ENCODE measurements at places on chromosomes 11 and 22.

DNA sequence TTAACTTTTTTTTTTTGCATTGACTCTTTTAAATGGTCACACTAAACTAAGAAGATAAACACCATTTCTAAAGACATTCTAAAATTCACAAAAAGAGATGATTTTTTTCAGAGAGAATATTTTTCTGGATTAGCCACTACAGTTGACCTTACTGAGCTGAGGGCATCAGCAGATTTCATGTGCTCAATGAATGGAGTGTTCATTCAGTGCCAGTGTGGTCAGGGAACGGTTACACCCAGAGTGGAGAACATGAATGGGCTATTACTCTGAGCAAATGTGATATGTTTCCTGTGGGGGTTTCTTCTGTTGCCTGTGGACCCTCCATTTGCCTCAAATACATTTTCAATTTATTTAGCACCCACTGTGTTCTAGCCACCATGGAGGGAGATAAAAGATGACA, 19.1 kb downstream of the PKNOX2 start:
- no peak for DNase-seq

DNA sequence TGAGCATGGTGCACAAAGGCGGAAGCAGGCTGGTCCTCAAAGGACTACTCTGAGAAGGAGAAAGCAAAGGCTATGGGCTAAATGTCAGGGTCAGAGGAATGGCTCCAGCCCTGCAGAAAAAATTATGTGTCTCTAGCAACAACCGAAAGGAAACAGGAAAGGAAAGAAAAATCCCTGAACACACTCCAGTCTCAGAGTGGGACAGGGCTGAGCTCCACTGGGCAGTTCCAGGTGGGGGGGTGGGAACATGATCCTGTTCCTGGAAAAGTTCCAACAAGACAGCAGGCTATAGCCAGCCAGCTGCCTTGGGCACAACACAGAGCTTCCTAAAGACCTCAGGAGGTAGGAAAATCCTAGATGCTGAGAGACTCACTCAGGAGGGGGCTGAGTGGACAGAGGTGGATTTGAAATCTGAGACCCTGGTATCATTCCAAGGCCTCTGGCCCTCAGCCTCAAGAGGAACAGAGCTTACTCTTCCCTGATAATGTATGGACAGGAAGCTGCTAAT, 1088.2 kb downstream of the TBC1D22A start:
- DNase-seq, result no peak

DNA sequence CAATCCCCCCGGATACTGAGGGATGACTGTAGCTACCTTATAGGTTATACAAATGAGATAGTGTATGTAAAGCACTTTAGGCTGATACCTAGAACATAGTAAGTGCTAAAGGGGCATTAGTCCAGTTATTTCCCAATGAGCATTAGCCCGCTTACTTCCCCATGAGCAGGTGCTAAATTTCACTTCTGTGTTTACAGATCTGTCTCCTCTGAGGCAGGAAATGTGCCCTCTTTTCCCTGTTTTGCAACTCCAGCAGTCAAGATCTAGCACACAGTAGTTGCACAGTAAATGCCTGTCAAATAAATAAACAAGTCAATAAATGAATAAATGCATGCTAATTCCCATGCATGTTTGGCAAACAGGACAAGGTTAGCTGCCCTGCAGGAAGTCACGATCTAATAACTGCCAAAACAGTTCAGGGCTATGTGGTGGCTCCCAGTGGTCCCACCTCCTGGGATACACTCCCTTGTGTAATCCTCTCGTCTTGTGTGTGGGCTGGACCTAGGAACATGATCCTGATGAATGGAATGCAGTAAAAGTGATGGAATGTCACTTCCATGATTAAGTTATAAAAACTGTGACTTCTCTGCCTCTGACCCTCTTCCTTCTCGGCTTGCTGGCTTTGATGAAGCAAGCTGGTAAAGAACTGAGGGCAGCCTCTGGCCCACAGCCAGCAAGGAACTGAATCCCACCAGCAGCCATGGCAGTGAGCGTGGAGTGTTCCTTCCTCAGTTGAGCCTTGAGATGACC, 459.0 kb downstream of the SOX6 start:
- no peak for DNase-seq

- no peak for DNase-seq
These were observed 53.9 kb upstream of the TSKU start for GRCh38 chr11:76729214-76729613.

GRCh38 chr11:68409748-68410344, 50.7 kb upstream of the PPP6R3 start:
- DNase-seq, result no peak

GRCh38 chr11:64430645-64431044, 71.7 kb downstream of the RPS6KA4 start:
- DNase-seq, result no peak

GRCh38 chr22:32731372-32731771, 70.1 kb upstream of the TIMP3 start:
- DNase-seq, result no peak

DNA sequence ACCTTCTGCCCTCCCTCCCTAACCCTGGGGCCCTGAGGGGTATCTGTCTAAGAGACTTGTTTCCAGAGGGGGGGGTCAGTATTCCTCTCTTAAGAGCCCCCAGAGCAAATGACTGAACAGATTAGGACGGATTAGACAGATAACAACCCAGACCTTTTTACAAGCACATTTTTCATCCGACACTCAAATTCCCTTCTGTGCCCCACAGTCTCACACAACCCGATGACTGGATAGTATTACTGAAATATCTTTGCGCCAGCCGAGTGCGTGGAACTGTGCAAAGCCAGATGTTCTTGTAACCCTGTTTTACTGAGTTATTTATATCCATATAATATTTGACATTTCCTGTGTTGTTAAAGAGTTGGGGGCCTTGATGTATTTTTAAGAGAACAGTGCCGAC, 30.9 kb upstream of the FLI1 start:
- no peak for DNase-seq

- DNase-seq, result peak; percentile 89
These were observed 11.4 kb downstream of the IGSF9B start for GRCh38 chr11:133945087-133945974.

- no peak for DNase-seq
These were observed 22.8 kb downstream of the PICALM start for GRCh38 chr11:86046116-86046515.

GRCh38 chr11:128701086-128701485, 7.2 kb downstream of the FLI1 start:
- DNase-seq, result no peak

DNA sequence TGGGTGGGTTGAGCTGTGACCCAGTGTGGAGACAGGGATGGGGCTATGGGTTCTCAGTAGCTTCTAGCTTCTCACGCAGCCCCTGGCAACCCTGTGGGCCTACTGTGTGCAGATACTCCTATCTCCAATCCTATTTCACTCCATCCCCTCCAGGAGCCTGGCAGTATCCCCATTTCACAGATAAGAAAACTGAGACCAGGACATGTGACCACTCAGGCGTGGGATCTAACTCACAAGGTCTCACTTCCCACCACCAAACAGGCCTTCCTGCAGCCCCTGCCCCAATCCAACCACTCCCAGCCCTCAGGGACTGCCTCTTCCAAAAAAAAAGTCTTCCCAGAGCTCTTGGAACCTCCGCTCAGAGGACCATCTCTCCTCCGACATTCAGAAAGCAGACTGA, 15.6 kb downstream of the ELFN2 start:
- DNase-seq, result no peak

GRCh38 chr11:78802058-78802761, 227.5 kb upstream of the NARS2 start:
- no peak for DNase-seq

DNA sequence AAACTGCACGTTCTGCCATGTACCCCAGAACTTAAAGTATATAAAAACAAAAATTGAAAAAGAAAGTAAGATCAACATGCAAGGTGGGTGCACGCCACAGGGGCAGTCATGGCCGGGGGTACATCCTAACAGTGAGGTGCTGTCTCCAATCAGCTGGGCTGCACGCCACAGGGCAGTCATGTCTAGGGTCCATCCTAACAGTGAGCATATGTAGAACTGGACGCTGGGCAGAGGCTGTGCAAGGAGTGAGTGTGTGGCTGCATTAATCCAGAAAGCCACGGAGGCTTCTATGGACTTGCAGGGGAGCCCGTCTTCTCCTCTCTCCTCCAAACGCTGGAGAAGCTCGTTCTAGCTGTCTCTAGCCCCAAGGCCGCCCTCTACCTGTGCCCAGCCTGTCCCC, 1105.0 kb downstream of the BRD1 start:
- no peak for DNase-seq

DNA sequence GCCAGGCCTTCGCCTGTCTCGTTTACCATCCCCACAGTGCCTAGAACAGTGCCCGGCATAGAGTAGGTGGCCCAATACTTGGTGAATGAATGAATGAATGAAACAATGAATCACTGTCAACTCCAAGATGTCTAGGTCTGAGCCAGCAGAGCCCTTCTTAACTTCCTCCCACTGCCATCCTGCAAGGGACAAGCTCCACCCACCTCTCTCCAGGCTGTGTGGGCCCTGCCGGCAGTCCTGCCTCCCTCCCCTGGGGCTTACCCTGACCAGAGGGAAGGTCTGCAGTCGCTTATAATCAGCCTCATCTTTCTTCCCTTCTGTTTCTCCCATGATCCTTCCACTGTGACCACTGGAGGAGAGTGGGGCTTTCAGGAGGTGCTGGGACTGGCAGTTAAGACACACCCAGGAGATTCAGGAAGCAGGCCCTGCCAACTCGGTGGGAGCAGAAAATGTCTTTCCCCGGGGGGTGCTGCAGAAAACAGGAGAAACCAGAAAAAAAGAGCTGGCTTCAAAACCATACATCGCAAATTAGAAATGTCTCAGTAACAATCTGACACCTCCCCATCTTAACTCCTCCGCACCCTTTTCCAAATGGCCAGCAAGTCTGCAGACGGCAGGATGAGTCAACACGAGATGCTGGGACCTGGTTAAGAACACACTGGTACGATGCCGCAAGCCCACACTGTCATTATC, 11.4 kb downstream of the DNAL4 start:
- DNase-seq, result no peak

DNA sequence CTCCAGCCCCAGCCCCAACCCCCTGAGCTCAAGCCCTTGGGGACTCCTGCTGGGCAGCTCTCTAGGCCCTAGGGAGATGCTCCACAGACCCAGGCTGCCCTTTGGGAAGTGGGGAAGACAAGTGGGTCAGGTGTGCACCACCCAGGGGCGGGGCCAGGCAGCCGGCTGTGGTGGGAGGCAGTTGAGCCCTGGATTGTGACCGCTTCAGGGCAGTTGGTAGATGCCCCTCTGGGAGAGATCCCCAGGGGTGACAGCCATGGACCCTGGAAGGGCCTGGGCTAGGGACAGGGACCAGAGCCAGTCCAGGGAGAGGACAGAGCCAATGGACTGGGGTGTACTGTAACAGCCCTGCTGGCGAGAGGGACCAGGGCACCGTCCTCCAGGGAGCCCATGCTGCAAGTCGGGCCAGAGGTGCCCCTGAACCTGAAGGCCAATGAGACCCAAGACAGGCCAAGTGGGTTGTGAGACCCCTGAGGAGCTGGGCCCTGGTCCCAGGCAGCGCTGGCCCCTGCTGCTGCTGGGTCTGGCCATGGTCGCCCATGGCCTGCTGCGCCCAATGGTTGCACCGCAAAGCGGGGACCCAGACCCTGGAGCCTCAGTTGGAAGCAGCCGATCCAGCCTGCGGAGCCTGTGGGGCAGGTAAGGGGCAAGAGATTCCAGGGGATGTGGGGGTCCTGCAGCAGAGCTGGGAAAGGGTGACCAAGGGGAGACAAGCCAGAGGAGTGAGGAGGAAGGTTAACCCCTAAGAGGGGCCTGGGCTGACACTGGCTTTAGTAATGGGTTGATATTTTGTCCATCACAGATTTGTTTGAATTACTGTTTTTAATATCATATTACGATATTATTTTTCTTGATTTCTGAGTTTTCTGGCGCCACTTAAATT, at the start of gene IGLL5:
IGLL5 (plus strand) TSS at position 196 of the 883 bp plus-strand sequence; CDS start at position 434, 238 bp downstream.
- no peak for DNase-seq

GRCh38 chr11:68550485-68550817, 89.9 kb downstream of the PPP6R3 start:
- DNase-seq, result peak; percentile 61

DNA sequence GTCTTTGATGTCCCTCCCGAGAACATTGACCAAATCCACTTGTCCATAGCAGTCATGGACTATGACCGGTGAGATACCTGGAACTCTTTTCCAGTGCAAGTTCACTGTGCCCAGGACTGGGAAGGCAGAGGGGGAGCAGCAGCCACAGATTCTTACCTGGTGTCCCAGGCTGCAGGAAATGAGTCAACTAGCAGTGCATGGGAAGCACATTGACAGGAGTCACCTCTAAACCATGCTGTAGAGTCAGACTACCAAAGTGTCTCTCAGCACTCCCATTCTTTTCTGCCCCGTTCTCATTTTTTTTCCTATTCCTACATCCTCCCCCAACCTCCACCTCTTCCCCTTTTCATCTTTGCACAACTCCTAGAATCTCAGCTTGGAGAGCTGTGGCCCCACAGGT, 67.2 kb upstream of the OLFML1 start:
- no peak for DNase-seq

DNA sequence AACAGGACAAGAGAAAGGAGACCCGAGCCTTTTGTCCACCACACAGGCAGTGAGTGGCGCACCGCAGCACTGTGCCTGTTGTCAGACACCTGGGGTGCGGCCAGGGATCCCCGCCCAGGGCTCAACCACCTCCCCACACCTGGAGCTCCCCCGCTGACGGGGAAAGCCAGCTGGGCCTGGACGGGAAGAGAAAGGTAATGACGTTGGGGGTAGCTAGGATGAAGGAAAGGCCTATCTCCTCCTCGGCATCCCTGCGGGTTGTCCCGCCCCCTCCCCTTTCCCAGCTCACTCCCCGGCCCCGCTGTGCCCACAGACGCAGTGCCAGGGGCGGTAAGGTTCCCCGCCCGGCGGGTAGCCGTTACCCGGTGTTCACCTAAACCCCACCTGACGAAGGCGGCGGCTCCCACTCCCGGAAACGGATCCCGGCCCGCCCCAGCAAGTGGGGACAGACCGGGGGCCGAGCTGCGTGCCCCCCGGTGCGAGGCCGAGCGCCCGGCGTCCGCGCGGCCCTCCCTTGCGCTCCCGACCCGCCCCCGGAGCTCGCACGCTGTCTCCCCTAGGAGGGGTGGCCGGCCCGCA, 495 bp downstream of the HYOU1 start:
- peak; percentile 64 for DNase-seq

DNA sequence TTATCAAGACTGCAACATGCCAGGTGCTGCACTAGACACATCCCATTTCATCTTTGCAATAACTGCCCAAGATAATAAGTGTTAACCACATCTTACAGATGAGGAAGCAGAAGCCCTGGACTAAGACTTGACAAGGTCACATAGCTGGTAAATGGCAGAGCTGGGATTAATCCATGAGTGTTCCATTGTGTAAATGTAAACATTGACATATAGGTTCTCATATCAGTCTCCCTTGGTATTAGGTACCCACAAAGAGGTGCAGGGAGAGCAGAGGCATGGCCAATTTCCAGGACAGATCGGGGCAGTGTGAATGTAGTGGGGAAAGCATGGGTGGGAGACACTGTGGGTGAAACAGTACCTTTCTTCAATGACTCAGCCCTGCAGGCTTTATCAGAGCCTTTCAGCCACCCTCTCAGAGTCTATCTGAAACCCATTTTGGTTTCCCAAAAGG, 17.9 kb downstream of the MICAL2 start:
- DNase-seq, result no peak

- DNase-seq, result no peak
These were observed 17.4 kb downstream of the HPS4 start for GRCh38 chr22:26466196-26466595.

GRCh38 chr22:47340851-47341436, 578.5 kb downstream of the TBC1D22A start:
- DNase-seq, result no peak
